ENCODE measurements at places on chromosomes 3 and 15.

GRCh38 chr15:74565381-74566085 is 24.5 kb downstream of the ARID3B start:
- no peaks in the 10 kb centered on the region for H3K36me3 ChIP-seq
- H3K4me1 ChIP-seq, result no peaks in the 10 kb centered on the region
- no peak overlapping the region for H3K27ac ChIP-seq
- no peaks in the 10 kb centered on the region for H3K27me3 ChIP-seq
- no peak for DNase-seq

DNA sequence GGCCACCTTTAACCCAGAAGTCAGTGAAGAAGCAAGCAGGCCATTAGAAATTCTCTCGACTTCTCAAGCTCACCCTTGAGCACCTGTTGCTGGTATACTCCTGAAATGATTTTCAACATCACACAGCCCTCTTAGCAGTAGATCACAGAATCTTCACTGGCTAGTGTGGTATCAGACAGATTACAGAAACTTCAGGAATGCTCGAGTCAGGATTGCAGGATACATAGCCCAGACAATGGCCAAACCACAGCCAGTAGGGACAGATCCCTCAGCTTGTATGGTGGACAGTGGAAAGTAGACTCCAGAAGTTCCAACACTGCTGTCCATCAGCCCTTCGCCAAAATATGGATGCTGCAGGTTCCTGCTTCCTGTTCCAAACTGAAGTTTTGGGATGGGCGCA is 4.5 kb upstream of the KLHL40 start:
- H3K36me3 ChIP-seq, result no peaks in the 10 kb centered on the region
- no peaks in the 10 kb centered on the region for H3K4me1 ChIP-seq
- no peaks in the 10 kb centered on the region for H3K27me3 ChIP-seq
- H3K4me3 ChIP-seq, result no peak overlapping the region
- no peak overlapping the region for H3K27ac ChIP-seq
- DNase-seq, result no peak

DNA sequence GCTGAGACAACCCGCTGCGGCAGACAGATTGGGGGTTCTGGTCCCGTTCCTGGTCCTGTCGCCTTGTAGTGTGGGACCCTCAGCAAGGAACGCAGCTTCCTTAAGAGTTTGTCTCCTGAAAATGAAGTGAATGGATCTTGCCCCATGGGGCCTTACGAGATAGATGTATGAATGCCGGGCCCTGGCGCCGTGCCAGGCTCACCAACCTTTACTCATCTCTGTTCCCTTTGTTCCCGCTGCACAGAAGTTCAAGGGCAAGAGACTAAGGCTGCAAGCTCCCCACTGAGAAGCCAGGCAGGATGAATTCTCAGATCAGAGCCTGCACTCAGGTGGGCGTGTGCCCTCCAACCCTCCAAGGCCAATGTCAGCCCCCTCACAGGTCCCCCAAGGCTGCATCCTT is 162.7 kb upstream of the IQSEC1 start:
- H3K36me3 ChIP-seq, result no peaks in the 10 kb centered on the region
- no peak overlapping the region for H3K27ac ChIP-seq
- no peaks in the 10 kb centered on the region for H3K4me1 ChIP-seq
- DNase-seq, result no peak
- no peak overlapping the region for H3K4me3 ChIP-seq

DNA sequence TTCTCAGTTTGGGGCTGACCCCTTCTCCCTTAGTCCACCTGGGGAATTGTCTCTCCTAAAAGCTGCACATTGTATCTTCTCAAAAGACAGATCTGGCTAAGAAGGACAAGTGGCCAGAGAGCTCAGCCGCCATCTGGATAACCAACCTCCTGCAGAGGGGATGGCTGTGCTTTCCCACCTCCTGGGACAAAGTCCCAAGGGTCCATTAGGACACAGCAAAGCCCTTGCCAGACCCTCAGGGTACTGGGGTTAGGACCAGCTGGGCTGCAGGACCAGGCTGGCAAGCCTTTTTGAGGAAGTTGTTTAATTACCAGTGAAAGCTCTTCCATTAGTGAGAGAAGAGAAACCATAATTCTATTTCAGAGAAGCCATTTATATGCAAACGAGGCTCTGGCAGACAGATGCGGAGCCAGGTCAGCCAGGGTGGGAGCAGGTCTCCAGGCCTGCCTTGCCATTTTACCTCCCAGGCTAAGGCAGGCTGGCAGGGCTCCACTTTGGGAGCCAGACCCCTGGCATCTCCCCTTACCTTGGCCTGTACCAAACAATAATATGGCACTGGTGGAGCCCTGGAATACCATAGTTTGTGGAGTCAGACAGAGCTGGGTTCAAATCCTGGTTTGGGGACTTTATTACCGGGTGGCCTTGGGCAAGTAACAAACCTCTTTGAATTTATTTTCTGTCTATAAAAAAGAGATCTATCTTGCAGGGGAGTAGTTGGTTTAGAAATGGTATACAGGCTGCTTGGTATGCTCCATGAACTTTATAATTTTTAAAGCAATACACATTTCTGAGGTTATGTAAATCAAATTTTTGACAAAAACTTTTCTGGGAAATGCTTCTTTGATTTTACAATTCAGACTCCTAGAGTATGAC is 17.9 kb downstream of the SHF start:
- no peak for DNase-seq
- H3K27me3 ChIP-seq, result no peaks in the 10 kb centered on the region
- H3K36me3 ChIP-seq, result no peaks in the 10 kb centered on the region
- no peaks in the 10 kb centered on the region for H3K4me1 ChIP-seq

DNA sequence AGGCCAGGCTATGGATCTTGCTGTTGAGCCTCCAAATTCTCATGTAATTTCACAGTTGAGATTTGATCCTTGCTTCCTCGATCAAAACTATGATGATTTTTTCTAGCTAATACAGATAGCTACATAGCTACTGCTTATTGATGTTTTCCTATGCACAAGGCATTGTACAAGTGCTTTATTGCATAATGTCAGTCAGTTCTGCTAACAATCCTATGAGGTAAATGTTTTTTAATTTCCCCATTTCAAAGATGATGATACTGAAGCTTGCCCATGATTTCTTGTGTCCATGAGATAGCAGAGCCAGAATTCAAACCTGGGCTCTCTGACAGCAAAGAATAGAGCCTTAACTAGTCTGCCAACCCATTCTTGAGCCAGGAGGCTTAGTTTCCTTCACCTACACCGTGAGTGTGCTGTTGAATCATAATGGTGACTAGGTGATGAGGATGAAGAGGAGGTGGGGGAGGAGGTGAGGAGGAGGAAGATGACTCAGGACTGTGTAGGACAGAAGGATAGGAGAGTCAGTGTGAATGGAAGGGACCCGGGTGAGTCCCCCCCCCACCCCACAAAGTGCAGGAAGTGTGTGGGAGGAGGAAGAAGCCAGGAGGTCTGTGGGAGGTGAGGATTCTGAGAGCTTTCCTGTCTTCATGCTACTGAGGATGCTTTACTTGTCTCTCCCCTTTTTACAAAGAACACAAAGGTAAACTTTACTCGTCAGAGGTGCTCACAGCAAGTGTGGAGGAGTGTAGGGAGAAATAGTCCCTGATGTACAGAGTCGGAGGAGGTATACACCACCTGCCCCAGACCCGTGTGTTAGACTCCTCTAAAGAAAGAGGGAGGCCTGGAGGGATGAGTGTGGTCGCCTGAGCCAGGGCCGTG is 3.6 kb downstream of the TAGLN3 start:
- H3K4me1 ChIP-seq, result peaks cover 4% of the 10 kb centered on the region
- H3K4me3 ChIP-seq, result no peak overlapping the region
- no peaks in the 10 kb centered on the region for H3K27me3 ChIP-seq
- no peaks in the 10 kb centered on the region for H3K36me3 ChIP-seq
- DNase-seq, result no peak

- H3K27ac ChIP-seq, result peak overlapping the region; percentile 75
- no peaks in the 10 kb centered on the region for H3K27me3 ChIP-seq
- H3K4me3 ChIP-seq, result no peak overlapping the region
- DNase-seq, result no peak
- peaks cover 12% of the 10 kb centered on the region for H3K4me1 ChIP-seq
- H3K36me3 ChIP-seq, result no peaks in the 10 kb centered on the region
Observed at GRCh38 chr3:52091586-52092270, 35.4 kb upstream of the DUSP7 start.

GRCh38 chr3:20945892-20946291 is 759.9 kb upstream of the SGO1 start:
- DNase-seq, result no peak
- no peaks in the 10 kb centered on the region for H3K36me3 ChIP-seq
- H3K27me3 ChIP-seq, result no peaks in the 10 kb centered on the region

DNA sequence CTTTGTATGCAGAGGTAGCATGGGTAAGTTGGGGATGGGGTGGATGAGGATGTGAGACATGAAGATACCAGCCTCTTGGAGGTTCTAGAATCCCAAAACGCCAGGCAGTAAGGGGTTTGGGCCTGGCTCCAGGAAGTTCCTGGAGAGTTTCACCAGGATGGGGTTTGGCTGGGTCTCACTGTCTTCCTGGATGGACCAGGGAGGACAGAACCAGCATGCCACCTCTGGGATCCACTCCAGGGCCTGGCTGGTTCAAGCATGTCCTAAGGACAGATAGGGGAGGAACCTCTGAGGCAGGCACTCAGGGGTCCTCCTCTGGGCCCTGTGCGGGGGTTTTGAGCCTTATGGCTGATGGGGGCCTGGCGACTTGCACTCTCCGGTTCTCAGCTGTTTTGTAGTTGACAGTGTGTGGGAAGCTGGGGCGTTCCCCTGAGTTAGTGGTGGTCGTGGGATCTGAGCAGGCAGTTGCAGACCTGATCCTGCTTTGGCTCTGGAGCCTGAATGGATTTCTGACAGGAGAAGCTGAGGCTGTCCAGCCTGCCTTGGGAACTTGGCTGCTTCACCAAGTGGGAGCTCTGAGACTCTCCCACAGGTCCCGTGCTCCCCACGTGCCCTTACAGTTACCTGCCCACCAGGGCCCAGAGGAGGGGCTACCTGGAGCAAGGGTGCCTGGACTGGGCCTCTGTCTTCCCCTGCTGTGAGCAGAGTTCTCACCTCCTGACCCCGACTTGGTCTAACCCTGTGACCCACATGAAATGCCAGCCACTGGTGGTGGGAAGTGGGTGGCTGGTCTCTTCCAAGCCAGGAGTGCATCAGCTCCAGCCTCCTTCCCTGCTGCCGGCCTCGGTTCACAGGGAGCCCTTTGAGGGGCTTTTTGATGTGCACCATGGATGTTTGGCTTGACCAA is 128.4 kb downstream of the EEFSEC start:
- peak overlapping the region; percentile 82 for H3K27ac ChIP-seq
- DNase-seq, result peak; percentile 77
- no peak overlapping the region for H3K4me3 ChIP-seq
- no peaks in the 10 kb centered on the region for H3K36me3 ChIP-seq
- H3K4me1 ChIP-seq, result peaks cover 35% of the 10 kb centered on the region

DNA sequence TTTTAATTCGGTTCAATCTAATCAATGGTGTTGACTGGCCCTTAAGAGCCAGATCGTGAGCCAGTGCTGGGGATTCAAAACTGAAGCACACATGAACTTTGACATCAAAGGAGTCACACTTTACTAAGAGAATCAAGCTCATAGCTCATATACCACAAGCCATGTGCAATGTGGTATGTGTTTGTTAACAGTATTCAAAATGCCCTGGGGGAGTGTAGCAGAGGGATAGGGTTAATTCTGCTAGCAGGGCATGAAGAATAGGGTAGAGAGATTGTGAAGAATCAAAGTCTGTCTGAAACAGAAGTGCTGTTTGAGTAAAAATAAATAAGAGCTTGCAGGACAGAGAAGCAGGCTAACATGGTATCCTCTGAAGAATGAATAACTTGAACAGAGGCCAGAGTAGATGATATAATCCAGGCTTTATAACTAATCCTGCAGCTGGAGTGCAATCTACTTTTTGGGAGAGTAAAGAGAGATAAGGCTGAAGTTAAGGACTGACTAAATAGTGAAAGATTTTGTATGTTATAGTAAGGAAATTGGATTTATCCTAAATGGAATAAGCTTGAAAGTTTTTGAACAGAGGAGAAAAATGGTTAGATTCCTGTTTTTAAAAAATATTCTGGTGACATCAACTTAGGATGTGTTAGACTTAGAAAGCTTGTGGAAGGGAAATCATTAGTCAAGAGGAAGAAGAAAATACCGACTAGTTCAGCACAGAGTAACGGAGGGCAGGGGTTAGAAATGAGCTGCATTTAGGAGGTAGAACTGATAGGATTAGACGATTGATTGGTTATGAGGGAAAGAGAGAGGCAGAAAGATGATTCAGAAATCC is 292.0 kb downstream of the NFKBIZ start:
- H3K36me3 ChIP-seq, result no peaks in the 10 kb centered on the region
- no peak for DNase-seq
- peak overlapping the region; percentile 61 for H3K27ac ChIP-seq
- H3K4me3 ChIP-seq, result no peak overlapping the region
- no peaks in the 10 kb centered on the region for H3K27me3 ChIP-seq

GRCh38 chr3:171356251-171356650 is 104.0 kb downstream of the TNIK start:
- H3K36me3 ChIP-seq, result no peaks in the 10 kb centered on the region
- DNase-seq, result no peak
- no peak overlapping the region for H3K27ac ChIP-seq

- H3K36me3 ChIP-seq, result no peaks in the 10 kb centered on the region
- DNase-seq, result peak; percentile 44
- H3K4me1 ChIP-seq, result peaks cover 17% of the 10 kb centered on the region
- H3K27me3 ChIP-seq, result no peaks in the 10 kb centered on the region
- no peak overlapping the region for H3K4me3 ChIP-seq
Observed at GRCh38 chr15:90099868-90100831, 2.1 kb downstream of the IDH2 start.

- no peaks in the 10 kb centered on the region for H3K4me1 ChIP-seq
- H3K4me3 ChIP-seq, result no peak overlapping the region
- H3K36me3 ChIP-seq, result no peaks in the 10 kb centered on the region
- DNase-seq, result no peak
- no peaks in the 10 kb centered on the region for H3K27me3 ChIP-seq
Observed at GRCh38 chr3:5014391-5014790, 35.2 kb downstream of the BHLHE40 start.

DNA sequence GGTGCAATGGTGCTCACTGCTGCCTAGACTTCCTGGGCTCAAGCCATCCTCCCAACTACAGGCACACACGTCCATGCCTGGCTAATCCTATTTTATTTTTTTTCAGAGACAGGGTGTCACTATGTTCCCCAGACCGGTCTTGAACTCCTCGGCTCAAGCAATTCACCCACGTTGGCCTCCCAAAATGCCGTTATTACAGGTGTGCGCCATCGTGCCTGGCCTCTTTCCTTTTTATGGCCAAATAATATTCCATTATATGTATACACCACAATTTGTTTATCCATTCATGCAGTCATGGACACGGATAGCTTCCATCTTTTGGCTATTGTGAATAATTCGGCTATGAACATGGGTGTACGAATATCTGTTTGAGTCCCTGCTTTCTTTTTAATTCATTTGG is 962 bp upstream of the NEK4 start:
- H3K4me3 ChIP-seq, result no peak overlapping the region
- H3K36me3 ChIP-seq, result no peaks in the 10 kb centered on the region
- H3K27me3 ChIP-seq, result no peaks in the 10 kb centered on the region
- peaks cover 8% of the 10 kb centered on the region for H3K4me1 ChIP-seq
- peak overlapping the region; percentile 77 for H3K27ac ChIP-seq

GRCh38 chr3:96169111-96169766 is 645.2 kb upstream of the EPHA6 start:
- no peak overlapping the region for H3K27ac ChIP-seq
- no peaks in the 10 kb centered on the region for H3K27me3 ChIP-seq
- no peak for DNase-seq
- no peaks in the 10 kb centered on the region for H3K36me3 ChIP-seq
